Activated naive CD4-positive, alpha-beta T cell treated with anti-CD3 and anti-CD28 coated beads, Interleukin-2, amount 50 U/mL, for 16 hours (primary cell): ENCODE measurements at places on chromosomes 13 and 19.

DNA sequence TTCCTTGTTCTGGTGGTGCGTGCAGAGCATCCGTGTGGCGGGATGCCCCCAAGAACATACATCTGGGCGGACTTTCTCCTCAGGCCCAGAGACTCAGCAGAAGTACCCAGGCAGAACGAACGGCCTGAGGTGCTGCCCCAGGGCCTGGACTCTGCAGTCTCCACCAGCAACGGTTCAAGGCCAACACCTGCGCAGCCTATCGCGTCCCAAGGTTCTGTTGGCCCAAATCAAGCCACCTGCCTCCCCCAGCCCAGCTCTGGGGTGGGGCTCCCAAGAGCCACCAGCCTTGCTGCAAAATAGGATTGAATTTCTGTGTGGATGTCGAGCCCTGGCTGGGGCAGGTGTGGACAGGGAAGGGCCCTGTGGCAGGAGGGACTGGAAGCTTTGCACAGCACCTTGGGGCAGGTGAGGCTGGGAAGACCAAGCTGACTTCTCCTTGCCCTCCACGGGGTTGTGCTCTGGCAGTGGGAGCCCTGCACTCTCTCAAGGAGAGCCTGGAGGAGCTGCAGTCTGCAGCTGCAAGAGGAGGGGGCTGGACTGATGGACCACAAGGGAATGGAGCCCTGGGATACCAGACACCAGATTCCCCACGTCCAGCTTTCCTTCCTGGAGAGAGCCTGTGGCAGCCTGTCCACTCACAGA lies 146.9 kb downstream of the ZNF536 start:
- DNase-seq = no peak

DNA sequence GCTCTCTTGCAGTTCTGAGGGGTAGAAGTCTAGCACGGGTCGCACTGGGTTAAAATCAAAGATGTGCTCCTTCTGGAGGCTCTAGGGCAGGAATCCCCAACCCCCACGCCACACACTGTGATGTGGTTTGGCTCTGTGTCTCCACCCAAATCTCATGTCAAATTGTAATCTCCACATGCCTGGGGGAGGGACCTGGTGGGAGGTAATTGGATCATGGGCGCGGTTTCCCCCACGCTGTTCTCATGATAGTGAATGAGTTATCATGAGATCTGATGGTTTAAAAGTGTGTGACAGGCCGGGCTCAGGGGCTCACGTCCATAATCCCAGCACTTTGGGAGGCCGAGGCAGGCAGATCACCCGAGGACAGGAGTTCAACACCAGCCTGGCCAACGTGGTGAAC lies 26.6 kb upstream of the CALM3 start:
- peak; percentile 63 for DNase-seq

DNA sequence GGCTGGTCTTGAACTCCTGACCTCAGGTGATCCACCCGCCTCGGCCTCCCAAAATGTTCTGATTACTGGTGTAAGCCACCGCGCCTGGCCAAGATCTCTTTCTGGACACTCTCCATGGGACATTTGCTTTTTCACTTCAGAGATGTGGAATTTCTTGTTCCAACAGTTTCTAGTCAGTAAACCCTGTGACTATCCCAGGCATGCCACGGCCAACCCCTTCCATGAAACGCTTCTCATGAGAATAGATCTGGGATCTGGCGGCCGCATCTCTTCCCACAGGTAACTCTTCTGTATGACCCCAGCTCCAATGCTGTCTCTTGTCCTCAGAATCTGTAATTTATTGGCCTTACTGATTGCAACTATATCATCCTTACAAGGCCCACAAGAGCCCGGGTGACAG lies 16.2 kb downstream of the PLPP2 start:
- no peak for DNase-seq

- no peak for DNase-seq
Observed at GRCh38 chr19:44499559-44499958, 763 bp downstream of the ZNF180 start.

- DNase-seq = no peak
Observed at GRCh38 chr19:56701895-56702294, 30.3 kb upstream of the ZNF835 start.

GRCh38 chr13:90947976-90948375 lies 399.5 kb upstream of the MIR17HG start:
- DNase-seq = no peak

DNA sequence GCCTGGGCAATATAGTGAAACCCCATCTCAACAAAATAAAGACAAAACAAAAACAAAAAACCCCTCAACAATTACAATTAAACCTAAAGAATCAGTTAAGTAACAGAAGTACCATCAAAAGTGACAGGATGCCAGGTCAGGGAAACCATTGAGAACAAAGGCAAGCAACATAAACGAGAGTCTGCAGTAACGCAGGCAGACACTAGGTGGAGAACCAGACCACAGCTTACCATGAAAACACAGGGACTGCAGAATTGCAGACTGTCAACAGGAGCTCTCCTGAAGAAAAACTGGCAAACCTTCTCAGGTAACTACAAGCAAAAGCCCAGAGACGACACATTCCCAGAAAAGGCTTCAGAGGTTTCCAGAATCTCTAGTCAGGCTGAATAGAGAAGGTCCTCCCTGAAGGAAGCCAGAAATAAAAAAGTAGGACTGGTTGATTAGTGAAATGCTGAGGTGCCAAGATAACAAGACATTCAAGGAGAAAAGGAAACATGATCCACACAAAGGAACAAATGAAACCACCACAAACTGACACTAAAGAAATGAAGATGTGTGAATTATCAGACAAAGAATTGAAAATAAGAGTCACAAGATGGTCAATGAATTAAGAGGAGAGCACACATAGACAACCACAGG lies 2.2 kb upstream of the ZNF665 start:
- DNase-seq = peak; percentile 66

DNA sequence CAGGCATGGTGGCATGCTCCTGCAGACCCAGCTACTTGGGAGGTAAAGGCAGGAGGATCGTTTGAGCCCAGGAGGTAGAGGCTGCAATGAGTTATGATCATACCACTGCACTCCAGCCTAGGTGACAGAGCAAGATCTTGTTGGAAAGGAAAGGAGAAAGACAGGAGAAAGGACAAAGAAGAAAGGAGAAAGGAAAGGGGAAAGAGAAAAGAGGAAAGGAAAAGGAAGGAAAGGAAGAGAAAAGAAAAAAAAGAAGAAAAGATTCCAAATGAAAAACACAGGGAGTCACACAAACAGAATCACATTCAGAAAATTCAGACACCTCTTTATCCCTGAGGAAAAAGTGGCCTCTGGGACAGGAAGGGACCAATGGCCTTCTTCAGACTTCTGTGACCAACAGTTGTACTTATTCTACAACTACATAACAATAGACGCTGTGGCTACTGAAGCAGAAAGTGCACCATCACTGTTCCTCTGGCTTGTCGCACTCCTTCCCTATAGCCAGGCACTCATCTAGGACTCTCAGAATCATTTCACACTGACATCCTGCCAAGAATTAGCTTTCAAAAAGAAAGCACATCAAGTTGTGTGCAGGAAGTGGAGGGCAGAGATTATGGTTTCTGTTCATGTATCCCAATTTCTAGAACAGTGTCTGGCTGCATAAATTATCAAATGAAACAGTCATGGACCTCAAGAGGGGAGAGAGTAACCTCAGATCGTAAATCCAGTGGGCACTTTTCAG lies 5.9 kb downstream of the MTMR6 start:
- DNase-seq = no peak

GRCh38 chr19:13003081-13003480 lies 7.8 kb downstream of the NFIX start:
- DNase-seq = no peak

- DNase-seq = peak; percentile 44
Observed at GRCh38 chr19:49488046-49488862, 846 bp downstream of the RPL13A start.

GRCh38 chr13:50144246-50145160 lies 129.3 kb downstream of the KCNRG start:
- no peak for DNase-seq

DNA sequence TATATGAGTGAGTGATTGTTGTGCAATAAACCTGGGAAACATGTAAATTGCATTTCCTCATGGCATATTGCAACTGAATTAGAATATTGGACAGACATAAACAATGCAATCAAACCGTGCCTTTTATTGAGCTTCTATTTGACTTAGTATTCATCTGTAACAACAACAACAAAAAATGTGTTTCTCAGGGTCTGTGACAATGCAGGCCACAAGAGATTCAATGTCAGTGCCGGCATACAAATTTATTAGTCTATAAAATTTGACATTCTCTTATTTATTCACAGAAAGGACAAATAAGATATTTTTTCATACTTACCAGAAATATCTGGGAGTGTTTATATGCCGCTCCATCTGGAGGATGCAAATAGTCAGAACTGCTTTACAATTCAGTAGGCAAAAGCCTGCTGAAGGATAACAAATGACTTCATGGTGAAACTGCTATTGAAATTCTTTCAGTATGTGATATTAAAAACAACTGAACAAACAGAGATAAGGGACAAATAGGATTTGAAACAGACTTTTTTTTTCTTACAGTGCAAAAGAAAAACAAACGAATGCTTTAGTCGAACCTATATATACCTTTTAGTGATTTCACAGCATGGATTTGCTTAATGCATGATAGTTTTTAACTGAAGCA lies 77.2 kb downstream of the DACH1 start:
- DNase-seq = no peak

- no peak for DNase-seq
Observed at GRCh38 chr13:46166947-46167610, 14.9 kb downstream of the LCP1 start.

- DNase-seq = no peak
Observed at GRCh38 chr13:60273971-60274527, 110.3 kb upstream of the DIAPH3 start.

GRCh38 chr19:4115818-4116385 lies 8.0 kb downstream of the MAP2K2 start:
- DNase-seq = no peak

DNA sequence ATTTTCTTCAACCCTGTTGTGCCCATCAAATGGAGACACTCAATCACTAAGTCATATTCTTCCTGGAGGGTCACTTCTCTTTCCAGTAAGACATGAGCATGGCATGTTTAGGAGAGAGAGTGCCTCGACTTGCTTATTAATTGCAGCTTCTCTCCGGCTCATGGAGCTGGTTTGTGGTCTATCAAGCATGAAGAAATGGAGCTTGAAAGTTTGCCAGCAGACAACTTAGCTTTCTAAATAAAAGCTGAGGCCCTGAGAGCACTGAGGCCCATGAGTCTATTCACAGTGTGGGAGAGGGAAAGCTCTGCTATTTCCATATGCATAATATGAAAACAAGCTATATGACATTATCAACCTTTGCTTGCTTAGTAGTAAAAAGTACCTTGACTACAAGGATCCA lies 378.5 kb downstream of the FGF9 start:
- no peak for DNase-seq

DNA sequence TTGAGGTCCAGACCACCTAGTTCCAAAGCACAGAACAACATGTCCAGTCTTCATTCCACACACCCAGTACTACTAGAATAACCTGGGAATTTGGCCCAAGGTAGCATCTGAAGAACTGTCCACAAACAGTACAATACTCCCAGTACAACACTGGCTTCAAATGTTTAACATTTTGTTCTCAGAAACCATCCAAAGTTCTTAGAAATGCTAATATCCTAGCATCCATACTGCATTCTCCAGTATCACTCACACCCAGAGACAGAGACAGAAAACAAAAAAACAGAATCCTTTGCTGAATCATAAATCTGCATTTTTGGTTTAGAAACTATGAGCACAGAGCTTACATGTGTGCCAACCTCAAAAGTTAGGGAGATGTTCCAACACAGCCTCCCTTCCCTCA lies 490.8 kb downstream of the FOXO1 start:
- no peak for DNase-seq

DNA sequence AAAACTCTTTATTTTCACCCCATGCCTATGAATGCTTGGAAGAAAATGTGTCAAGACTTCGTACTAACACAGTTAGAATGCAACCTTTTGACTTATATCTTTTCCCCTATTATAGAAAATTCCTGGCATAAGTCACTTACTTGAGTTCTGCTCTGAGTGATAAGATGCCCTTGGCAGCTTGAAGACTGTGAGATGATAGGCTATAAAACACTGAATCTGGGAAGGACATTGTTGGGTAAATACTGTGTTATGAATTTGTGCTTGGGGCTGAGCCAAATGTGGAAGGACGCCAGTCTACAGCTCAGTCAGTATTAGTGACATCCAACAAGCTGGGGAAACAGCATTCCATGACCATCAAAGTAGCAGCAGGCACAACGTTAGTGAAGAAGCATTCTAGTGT lies 368.0 kb upstream of the SGCG start:
- no peak for DNase-seq

- DNase-seq = no peak
Observed at GRCh38 chr13:73993661-73994060, 140.5 kb downstream of the KLF12 start.

DNA sequence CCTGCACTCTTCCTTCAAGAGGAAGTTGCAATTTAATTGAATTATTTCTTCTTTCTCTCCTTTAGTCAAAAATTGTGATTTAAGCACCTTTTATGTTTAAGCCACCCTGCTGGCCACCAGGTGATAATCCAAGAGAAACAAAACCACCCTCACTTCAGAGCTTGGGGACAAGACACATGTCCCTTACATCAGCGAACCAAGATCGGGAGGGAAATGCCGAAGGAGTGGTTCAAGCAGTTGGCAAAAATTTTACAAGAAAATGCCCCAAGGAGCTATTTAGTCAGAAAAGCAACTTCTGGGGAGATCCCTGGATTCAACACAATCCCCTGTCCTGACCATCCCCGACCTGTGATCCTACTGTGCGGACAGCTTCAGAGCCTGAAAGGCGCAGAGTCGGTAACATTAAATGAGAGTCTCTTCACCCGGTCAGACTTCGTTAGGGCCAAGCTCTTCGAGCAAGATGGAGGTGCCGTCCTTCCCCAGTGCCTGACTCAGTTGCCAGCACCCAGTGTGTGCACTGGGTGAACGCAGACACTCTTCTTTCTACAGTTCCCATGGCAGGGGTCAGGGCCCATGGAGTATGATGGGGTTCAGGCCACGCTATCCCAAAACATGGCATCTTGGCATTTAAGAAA lies 78.6 kb upstream of the TM9SF2 start:
- no peak for DNase-seq

DNA sequence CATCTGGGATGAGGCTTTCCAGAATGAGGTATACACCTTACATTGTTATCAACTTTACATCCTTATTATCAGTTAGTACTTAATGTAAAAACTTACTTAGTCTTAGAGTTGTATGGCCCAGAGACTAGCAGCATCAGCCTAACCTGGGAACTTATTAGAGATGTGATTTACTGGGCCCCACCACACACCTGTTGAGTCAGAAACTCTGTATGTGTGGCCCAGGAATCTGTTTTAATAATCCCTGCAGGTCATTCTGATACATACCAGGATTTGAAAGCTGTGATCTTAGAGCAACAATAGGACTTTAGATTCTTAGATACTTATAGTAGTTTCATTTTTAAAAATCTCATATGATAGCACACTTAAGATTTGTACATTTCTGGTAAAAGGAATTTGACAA lies 17.4 kb downstream of the FNDC3A start:
- DNase-seq = no peak

DNA sequence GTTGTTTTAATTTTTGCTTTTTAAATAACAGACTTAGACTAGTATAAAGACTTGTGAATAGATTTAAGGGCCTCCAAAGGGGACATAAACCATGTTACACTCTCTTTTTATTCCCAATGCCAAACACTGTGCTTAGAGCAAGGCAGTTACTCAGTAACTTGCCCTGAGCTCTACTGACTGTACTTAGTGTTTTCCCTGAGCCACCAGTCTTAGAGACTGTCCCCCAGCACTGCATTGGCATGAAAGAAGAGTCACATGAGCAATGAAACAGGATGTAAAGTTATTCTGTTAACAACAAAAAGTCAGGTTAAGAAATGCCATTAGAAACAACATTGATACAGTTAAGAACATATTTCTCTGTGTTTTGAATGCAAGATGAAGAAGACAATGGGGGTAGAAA lies 187.9 kb downstream of the TBC1D4 start:
- DNase-seq = no peak

- no peak for DNase-seq
Observed at GRCh38 chr13:73364736-73365135, 305.9 kb downstream of the KLF5 start.
